Activated effector memory CD4-positive, alpha-beta T cell treated with Interleukin-2 at 50 U/mL for 16 hours (primary cell): ENCODE measurements at places on chromosomes 4 and X.

- no peak for DNase-seq
Measured at GRCh38 chr4:177573507-177573906, 131.3 kb upstream of the AGA start.

- DNase-seq = peak; percentile 57
Measured at GRCh38 chrX:129779747-129780146, at the start of gene SASH3. Gene SASH3, plus strand, starts transcription at chrX:129779949. Its CDS starts 149 bp downstream, at chrX:129780098.

GRCh38 chr4:162347842-162348213 is 184.0 kb upstream of the FSTL5 start:
- no peak for DNase-seq

GRCh38 chr4:176383273-176384077 is 63.7 kb downstream of the SPCS3 start:
- DNase-seq = no peak

DNA sequence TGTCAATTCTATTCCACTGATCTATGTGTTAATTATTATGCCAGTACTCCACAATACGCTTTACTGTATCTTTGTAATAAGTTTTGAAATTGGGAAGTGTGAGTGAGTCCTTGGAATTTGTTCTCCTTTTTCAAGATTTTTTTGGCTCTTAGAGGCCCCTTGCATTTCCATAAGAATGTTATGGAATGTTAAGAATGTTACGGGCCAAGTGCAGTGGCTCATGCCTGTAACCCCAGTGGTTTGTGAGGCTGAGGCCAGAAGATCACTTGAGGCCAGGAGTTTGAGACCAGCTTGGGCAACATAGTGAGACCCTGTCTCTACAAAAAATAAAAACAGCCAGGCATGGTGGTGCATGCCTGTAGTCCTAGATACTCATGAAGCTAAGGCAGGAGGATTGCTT is 167.6 kb upstream of the CXorf66 start:
- no peak for DNase-seq

GRCh38 chr4:104743215-104743653 is 248.5 kb upstream of the CXXC4 start:
- no peak for DNase-seq

DNA sequence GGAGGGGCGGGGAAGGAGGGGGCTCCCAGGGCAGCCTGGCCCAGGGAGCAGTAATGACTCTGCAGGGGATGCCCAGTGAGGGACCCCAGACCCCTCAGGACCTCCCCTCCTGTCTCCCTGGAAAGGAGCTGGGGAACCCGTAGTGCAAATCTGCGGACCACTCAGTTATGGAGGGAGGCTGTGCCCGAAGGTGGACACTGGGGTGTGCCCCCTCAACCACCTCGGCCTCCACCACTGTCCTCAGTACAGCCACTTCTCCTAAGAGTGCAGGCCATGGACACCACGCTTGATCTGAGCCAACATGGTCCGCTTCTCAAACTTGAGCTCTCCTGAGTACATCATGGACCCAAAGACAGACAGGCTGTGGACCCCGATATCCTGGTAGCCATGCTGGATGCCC is 378.2 kb upstream of the MAOA start:
- no peak for DNase-seq

- no peak for DNase-seq
Measured at GRCh38 chr4:74267998-74268606, 40.2 kb upstream of the EPGN start.

DNA sequence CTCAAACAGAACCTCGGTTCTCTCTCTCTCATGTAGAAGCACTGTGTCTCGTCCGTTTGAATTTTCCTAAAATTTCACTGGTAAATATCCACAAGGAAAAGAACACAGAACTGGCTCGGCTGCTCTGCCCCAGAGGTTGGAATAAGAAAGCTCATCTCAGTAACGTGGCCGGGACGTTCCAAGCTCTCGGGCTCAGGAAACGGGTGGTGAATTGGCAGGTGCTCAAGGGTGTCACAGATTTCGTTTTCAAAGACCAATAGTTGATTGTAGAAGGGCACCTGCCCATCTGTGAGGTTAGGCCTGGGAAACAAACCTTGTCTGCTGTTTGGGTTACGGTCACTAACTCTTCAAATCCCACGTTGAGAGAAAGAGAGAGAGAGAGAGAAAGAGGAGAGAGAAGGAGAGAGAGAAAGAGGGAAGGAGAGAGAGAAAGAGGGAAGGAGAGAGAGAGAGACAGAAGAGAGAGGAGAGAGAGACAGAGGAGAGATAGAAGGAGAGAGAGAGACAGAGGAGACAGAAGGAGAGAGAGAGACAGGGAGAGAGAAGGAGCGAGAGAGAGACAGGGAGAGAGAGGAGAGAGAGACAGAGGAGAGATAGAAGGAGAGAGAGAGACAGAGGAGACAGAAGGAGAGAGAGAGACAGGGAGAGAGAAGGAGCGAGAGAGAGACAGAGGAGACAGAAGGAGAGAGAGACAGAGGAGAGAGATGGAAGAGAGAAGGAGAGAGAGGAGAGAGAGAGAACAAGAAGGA is 106.6 kb downstream of the CRLF2 start:
- DNase-seq = no peak

GRCh38 chrX:95058815-95059214 is 1384.8 kb downstream of the FAM133A start:
- no peak for DNase-seq

GRCh38 chr4:145566768-145567167 is 52.4 kb upstream of the MMAA start:
- no peak for DNase-seq

GRCh38 chrX:113274791-113275190 is 434.2 kb upstream of the AMOT start:
- DNase-seq = no peak

- no peak for DNase-seq
Measured at GRCh38 chr4:56680266-56680665, 830 bp downstream of the HOPX start.

GRCh38 chr4:96646146-96646545 is 806.3 kb downstream of the PDHA2 start:
- no peak for DNase-seq

DNA sequence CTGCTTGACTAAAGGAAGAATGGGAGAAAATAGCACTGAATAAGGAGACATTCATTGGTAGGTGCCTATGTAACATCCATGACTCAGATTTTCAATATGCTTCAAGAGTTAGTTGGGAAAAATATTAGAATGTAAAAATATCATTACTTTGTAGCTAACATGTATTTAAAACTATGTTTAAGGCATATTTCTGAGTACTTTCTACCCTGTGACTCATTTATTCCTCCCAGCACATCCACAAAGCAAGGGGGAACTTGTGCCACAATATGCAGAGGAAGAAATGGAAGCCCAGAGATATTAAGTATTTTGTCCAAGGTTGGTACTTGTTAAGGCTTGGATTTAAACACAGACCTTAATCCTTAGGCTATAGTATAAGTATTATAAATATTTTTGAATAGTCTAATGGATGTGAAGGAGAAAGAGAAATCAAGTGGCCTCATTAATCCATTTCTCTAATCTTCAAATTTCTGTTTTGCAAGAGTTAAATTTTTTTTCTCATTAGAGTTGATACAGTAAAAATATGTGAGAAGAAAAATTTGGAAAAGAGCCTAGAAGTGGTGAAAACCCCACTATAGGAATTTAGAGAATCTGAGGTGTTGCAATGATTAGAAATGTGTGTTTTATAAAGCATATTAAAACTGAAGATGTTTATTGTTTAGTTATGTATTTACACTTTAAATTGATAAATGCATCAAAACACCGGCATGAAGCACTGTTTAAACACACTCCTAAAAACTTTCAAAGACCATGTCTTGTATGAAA is 149.3 kb upstream of the GYPA start:
- DNase-seq = no peak

DNA sequence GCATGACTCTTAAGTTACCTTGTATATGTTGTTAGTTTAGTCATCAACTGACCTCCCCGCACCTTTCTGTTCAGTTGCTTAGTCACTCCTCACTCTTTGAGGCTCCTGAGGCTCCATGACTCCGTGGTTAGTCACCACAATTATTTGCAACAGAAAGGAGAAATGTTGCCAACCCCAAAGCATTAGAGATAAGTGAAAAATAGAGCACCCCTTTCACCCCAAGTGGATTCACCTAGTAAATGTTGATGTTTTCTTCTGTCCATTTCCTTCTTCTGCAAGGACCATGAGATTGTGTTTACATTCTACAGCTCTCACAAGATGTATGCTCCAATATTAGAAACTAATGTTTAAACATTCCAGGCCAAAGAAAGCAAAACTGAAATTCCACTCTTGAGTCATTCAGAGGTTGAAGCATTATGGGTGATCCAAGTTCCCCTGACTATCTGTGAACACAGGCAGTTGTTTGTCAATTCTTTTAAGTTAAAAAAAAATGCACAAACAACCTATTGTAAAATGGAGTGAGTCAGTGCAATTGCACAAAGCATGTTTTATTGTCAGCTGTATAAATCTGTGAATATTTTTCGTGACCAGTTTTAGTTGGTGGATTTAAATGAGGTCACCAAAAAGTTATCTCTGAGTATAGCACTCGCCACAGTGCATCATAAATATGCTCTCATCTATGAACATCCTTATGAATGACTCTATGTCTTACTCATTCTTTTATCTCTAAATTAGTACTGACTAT is 552.4 kb upstream of the MAGEB2 start:
- no peak for DNase-seq

DNA sequence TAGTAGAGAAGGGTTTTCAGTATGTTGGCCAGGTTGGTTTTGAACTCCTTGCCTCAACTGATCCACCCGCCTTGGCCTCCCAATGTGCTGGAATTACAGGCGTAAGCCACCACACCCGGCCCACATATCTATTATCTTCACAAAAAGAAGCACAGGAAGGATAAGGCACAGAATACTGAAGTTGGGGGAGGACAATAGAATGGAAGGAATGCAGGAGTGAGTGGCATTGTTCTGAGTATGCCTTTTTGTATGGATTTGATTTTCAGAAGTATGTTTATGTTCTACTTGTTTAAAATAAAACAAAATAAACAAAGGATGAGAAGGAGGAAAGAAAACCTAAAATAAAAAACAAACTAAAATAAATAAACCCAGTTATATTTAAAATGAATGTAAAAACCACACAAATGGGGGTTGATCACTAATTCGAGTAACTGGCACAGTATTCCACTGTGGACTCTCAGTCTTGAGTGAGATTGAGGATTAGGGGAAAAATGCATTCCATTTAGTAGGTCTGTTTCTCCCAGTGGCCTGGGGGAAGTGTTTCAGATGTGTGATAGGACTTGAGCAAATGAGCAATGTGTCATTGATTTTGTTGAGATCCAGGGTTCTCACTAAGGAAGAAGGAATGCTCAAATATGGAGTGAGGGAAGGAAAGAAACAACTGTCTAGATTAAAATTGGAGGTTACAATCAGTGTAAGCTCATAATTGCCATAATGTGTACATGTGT is 109.0 kb upstream of the C1QTNF7 start:
- no peak for DNase-seq

GRCh38 chr4:186780291-186781031 is 56.8 kb upstream of the FAT1 start:
- no peak for DNase-seq

GRCh38 chrX:100719139-100719538 is 12.8 kb downstream of the SYTL4 start:
- DNase-seq = no peak

DNA sequence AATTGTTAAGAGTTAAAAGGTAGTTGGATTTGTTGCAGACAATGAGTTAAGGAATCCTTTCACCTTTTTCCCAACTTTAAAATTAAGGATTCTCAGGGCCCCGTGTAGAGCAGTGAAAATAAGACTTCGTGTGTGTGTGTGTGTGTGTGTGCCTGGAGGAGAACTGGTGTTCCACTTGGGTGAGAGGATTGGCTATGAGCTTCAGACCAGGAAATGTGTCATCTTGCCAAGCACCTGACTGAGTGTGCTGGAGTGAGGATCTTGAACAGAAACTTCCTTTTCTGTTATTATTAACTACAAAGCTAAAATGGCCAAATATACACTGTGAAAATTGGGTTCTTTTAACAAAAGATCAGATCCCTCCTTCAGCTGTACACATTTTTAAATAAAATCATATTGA is 113.1 kb upstream of the VCX2 start:
- DNase-seq = no peak

DNA sequence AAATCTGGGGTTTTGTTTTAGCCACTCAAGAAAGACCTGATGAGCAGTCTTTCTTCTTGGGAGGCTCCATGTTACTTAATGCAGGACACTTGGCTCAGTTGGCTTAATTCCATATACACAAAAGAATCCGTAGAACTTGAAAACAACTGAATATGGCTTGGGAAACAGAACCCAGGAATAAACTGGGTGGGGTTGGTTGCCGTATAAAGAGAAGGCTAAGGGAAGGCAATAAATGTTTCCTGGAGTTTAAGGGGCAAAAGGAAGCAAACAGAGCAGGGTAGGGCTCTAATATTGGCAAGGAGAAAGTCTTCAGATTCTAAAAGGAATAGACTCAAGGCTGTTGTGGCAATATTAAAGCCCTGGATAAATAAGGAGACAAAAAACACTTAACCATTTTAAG is 8.4 kb downstream of the TNMD start:
- DNase-seq = no peak

DNA sequence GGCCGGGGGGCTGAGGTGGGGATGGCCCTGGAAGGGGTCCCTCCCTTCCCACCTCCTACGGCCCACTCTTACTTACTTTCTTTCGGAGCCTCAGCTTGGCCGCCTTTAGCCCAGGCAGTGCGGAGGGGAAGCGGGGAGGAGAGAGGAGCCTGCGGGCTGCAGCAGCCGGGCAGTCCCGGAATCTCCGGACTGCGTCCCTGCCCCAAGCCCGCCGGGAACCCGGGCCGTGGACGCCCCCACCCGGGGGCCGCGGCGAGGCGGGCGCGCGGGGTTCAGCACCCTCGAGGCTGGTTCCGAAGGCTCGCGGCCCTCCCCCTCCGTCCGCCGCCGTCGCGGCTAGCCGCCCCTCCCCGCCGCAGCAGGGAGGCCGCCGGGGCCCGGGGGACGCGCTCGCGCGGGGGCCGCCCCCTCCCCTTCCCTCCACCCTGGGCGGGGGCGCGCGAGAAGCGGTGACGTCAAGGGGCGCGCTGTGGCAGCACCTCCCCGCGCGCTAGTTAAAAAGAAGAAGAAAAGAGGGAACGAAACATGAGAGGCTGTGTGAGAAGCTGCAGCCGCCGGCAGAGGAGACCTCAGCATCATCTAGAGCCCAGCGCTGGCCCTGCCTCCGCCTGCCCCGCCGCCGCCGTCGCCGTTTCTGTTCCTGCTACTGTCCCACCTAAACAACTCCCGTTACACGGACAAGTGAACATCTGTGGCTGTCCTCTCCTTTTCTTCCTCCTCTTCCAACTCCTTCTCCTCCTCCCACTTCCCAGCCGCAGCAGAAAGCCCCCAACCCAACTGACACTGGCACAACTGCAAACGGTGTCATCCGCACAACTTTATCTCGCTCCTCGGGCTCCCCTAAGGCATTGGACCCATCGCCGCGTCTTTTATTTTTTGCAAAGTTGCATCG is at the start of gene HHIP:
TSS of gene HHIP (plus strand) at position 526 of the 892 bp plus-strand sequence. CDS start 520 bp downstream, outside the sequence.
- DNase-seq = no peak

GRCh38 chrX:3443184-3443583 is 96.7 kb upstream of the MXRA5 start:
- no peak for DNase-seq

GRCh38 chr4:14615671-14616070 is 386.6 kb upstream of the CPEB2 start:
- DNase-seq = no peak
